ENCODE measurements at places on chromosomes 4 and X.

DNA sequence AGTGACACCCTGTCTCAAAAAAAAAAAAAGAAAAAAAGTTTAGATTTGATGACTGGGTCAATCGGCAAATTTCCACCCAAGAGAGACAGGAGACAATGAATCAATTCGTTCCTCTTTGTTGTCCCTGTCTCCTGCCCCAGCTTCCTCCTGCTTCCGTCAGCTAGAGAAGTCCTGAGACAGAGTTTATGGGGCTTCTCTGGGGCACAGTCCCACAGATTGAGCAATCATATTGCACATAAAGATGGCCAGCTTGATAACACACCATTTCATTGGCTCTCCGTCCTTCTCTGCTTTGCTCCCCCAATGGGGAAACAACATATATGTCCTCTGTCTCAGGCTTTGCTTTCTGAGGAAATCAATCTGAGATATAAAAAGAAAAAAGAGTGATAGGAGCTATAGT lies 78.4 kb upstream of the FUNDC1 start:
- no peak for DNase-seq

DNA sequence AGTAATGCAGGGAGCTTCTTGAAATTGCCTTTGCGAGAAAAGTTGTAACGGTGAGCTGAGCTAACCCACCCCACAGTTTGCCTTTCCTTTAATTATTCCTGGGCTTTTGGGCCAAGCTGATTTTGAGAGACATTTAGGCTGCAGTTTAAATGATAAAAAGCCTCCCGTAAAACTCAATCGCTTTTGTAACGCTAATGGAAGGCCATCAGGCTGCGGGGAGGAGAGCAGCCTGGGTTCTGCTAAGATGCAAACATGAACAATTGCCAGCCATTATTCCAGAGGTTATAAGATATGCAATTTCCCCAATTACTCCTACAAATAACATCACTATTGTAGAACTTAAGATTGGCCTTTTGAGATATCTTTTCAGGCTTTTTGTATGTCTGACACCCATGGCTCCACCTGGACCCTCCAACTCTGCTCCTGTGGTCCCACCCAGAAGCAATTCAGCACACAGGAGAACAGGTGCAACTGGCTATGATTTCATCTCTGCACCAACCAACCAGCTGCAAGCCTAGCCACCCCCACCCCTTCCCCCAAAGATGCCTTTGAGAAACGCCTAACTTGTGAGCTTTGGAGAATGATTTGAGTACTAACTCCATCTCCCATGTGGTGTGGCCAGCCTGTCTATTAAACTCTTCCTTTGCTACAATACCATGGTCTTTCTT lies 108.2 kb upstream of the FAM9C start:
- DNase-seq: no peak

DNA sequence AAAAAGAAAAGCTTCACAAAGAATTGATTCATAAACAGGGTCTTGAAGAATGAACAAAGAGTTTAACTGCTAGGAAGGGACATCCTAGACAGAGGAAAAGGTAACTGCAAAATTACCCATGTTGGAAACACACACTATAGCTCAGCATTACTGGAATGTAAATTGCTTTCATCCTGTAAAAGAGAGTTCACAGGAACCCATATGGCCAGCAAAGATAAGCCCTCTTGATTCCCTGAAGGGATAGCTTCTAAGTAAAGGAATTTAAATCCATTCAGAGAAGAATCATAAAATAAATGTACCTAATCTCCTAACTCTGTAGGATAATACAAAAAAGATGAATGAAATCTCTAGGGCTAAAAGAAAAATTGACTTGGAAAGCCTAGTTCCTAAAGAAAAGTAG lies 107.1 kb upstream of the INTU start:
- no peak for DNase-seq

- no peak for DNase-seq
These were observed 84.8 kb upstream of the ZNF827 start for GRCh38 chr4:146023334-146023967.

GRCh38 chr4:13599159-13599558 lies 28.4 kb downstream of the BOD1L1 start:
- no peak for DNase-seq

- DNase-seq: no peak
These were observed 109.8 kb upstream of the HDX start for GRCh38 chrX:84611843-84612636.

DNA sequence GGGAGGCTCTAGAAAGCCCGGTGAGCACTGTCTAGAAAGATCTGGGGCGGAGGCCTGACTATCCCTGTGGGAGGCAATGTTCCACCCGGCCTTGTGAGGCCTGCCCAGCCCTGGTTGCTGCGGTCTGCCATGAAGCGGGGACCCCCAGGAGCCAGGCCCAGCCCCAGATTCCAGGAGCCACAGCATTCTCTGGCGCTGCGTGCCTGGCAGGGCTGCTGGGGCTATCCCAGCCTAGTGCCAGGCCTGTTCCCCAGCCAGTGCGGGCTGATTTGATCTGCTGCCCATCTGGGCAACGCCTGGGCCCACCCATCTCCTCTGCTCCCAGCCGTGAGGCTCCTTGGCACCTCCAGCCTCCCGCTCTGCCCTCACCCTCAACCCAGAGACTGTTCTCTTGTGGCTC lies 19.6 kb downstream of the ATP2B3 start:
- DNase-seq: no peak

- no peak for DNase-seq
These were observed 58.2 kb upstream of the C4orf50 start for GRCh38 chr4:6076391-6076790.

- DNase-seq: no peak
These were observed 62.6 kb upstream of the ACSL4 start for GRCh38 chrX:109795682-109796081.

- DNase-seq: no peak
These were observed 183.1 kb upstream of the LEF1 start for GRCh38 chr4:108351791-108352190.

GRCh38 chr4:183264614-183265013 lies 55.5 kb downstream of the CLDN22 start:
- DNase-seq: peak; percentile 21

DNA sequence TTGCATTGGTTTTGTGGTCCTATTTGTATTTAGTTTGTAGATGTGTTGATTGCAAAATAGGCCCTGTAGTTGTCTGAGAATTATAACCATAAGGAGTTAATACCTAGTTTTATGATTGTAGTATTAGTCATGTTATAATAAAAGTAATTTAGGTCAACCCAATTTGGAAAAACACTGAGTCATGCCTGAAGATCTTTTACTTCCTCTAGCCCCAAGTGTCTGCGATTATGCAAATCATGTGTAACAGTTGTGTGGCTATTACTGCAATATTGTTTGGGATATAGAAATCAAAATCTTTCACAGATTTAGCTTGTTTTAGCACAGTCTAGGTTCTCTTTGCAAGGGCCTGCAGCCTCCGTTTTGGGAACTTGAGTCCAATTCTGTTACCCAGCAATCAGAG lies 12.6 kb downstream of the SRD5A3 start:
- peak; percentile 84 for DNase-seq

GRCh38 chrX:40009890-40010289 lies 87.9 kb downstream of the BCOR start:
- DNase-seq: no peak

GRCh38 chr4:16443504-16444088 lies 217.3 kb upstream of the TAPT1 start:
- peak; percentile 26 for DNase-seq

DNA sequence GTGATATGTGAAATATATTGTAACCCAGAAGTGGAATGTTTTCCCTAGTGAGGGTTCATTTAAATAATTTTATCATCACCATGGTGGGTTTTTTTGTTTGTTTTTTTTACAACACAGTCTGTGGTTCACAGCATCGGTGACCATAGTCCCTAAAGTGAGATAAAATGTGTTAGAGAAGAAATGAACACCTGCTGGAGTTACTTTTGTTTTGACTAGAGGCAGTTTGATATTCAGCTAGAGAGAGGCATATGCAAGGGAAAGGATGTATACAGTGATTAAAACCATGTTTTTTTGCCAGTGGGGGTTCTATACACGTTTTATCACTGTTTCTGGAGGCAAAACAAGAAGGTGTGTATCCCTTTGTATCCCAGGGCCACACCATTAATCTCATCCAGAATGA lies 541.5 kb downstream of the PCDH7 start:
- DNase-seq: no peak

DNA sequence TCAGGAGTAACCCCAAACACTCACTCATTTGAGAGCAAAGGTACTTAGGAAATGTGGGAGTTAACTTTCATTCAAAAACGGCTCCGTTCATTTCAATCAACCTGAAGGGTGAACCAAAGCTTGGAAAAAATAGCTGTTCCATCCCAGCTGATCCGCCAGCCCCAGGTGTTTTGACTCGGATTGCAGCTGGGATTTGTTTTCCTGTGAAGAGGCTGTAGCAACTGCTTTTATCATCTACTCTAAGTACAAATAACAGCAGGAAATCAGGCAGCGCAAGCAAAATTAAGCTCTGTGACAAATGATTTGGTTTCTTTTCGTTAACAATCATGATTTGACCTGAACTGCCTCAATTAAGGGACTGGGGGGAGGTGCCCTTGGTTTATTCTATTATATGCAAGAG lies 154.7 kb downstream of the BEND2 start:
- DNase-seq: no peak

DNA sequence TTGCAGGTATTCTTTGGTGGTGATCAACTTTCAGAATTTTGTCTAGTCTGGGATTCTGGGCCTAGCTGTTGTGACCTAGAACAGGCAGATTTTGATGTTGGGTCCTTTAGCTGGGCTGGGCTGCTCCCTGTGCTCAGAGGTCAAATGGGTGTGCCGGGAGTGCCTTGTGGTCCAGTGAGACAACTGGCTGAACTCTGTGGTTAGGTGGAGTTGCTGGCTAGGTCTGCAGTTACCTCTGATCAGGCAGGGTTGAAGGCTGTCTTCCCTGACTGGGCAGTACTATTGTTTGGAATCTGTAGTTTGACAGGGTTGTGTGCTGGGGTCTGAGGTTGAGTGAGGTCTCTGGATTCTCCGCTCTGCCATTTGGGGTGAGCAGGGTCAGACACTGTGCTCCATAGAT lies 599.3 kb downstream of the RAPGEF2 start:
- no peak for DNase-seq

DNA sequence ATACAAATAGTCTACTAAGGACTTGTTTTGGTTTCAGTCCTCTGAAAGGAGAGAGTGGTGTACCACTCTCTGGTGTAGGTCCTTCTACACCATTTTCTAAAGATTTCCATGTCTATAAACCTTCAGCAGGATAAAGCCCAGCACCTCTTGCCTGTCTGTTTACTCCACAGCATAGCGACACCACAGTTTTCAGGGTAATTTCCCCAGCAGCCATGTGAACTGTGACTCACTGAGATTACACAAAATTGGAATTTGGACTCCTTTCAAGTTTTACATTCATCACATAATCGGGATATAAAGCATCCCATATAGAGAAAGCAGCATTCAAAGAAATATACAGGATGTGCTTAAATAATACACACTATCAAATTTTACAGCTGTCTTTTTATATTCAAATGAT lies 229.6 kb downstream of the PRDM5 start:
- DNase-seq: peak; percentile 82

DNA sequence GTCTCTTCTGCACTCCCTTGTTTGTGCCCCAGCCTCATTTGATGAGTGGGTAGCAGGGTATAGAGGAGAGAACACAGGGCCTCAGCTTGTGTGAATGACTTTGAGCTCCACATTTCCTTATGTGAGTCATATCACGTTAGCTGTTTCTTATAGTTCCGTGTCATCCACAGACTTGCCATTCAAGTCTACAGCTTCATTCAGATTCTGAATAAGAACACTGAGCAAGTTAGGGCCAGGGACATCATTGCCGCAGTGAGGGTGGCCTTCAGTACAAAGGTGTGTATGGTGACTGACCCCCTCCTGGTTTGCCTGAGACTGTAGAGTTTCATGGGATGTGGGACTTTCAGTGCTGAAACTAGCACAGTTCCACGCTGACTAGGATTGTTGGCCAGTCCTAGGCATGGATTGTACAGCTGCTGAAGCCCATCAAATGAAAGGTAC lies 23.6 kb downstream of the KLF3 start:
- DNase-seq: no peak

GRCh38 chr4:76513482-76513881 lies 78.5 kb downstream of the SHROOM3 start:
- DNase-seq: no peak

GRCh38 chrX:3638280-3638873 lies 75.1 kb downstream of the PRKX start:
- peak; percentile 24 for DNase-seq
